Spinal cord (tissue), 10 donors: ENCODE measurements at places on chromosomes 4 and X. TPM values are rescaled to one million over a fixed set of nuclear protein-coding genes. Genes with fewer than 3 reads are reported as not detected.

Gene IBSP
- 1.2 TPM for total RNA-seq

Gene TMSB15A
- 37.7 TPM for total RNA-seq

Gene PFKFB1
- total RNA-seq = 0.20 TPM

Gene PDK3
- 12.8 TPM for total RNA-seq

Gene CSAG3
- total RNA-seq = not detected

Gene RRH
- total RNA-seq = 0.79 TPM

Gene TMSB15B
- 14.1 TPM for total RNA-seq

Gene ARAP2
- total RNA-seq = 95.8 TPM

Gene ARHGAP6
- 5.8 TPM for total RNA-seq

Gene RAB39B
- 5.7 TPM for total RNA-seq

Gene APEX2
- total RNA-seq = 3.5 TPM

Gene PCDH18
- 101 TPM for total RNA-seq

Gene ASB11
- total RNA-seq = 0.10 TPM

Gene YIPF7
- total RNA-seq = 0.88 TPM

Gene PF4V1
- 0.89 TPM for total RNA-seq

Gene TEX13C
- not detected for total RNA-seq
